Left ventricle myocardium inferior (tissue), 1 donor: ENCODE measurements at places on chromosomes 5 and 9. TPM values are rescaled to one million over a fixed set of nuclear protein-coding genes. Genes with fewer than 3 reads are reported as not detected.

DNA sequence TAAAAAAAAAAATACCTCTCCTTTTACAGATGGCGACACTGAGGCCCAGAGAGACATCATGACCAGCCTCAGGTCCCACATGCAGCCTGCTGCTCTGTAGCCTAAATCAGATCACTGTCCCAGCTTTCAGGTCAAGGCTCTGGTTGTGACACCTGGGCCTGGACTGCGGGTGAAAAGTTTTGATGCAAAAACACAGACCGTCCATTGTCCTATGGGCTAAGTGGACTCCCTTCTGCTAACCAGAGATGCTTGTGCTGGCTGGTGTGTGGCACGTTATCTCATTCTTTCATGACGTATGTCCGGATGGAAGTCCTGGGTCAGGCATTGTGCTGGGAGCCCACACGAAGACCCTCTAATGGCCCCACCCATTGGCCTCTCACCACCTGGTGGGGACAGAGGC lies 7.8 kb downstream of the NEK6 start:
- H3K27ac ChIP-seq: no peak overlapping the region
- no peak overlapping the region for H3K4me3 ChIP-seq
- DNase-seq: no peak
- H3K4me1 ChIP-seq: peaks cover 83% of the 10 kb centered on the region
- H3K36me3 ChIP-seq: no peaks in the 10 kb centered on the region
- H3K27me3 ChIP-seq: no peaks in the 10 kb centered on the region

DNA sequence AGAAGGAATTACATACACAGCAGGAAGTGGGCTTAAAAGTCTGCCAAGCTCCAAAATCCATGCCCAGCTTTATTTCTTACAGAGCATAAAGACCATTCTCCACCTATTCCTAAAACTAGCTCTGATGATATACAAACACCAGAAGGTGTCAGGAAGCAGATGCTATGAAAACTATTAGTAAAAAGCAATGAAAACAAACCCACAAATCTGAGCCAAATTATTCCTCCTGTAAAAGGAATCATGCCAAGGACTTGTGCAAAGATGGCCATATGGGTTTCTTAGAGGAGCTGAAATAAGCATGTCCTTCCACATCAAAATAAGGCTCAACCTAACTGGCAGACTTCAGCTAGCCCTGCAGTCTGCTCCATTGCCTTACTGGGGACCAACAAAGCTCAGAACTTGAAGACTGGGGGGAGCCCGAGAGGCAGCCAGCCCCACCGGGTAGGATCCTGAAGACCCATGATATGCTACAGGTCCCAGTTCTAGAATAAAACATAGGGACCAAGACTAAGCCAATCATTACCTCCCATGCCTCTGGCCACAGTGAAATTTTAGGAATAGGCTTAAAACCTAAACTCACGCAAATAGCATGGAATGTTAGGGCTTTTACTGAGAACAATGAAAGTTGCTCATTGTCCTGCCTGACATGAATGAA lies 42.8 kb upstream of the GABRP start:
- H3K36me3 ChIP-seq: no peaks in the 10 kb centered on the region
- no peak overlapping the region for H3K4me3 ChIP-seq
- no peaks in the 10 kb centered on the region for H3K27me3 ChIP-seq

DNA sequence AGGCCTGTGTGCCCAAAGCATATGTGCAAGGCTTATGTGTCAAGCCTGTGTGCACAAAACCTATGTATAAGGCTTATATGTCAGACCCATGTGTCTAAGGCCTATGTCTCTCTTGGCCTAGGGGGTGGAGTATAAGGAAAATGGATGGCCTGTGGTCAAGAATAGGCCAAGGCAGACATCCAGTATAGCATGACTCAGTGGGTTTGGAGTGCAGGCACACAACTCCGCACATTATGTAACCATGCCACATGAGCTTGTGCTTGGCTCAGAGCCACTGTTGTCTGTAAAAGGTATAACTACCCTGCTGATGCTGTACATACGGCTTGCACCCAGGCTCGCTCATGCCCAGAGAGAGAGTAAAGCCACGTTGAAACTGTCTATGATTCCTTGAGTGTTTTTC lies 626.4 kb upstream of the NUDT12 start:
- DNase-seq: no peak
- no peak overlapping the region for H3K27ac ChIP-seq
- H3K4me3 ChIP-seq: no peak overlapping the region
- H3K36me3 ChIP-seq: no peaks in the 10 kb centered on the region

- H3K27me3 ChIP-seq: peaks cover 28% of the 10 kb centered on the region
- no peak for DNase-seq
- peaks cover 13% of the 10 kb centered on the region for H3K4me1 ChIP-seq
Measured at GRCh38 chr9:129195606-129196005, 17.5 kb upstream of the IER5L start.

SPRY4 gene
- 10.2 TPM for total RNA-seq

DNA sequence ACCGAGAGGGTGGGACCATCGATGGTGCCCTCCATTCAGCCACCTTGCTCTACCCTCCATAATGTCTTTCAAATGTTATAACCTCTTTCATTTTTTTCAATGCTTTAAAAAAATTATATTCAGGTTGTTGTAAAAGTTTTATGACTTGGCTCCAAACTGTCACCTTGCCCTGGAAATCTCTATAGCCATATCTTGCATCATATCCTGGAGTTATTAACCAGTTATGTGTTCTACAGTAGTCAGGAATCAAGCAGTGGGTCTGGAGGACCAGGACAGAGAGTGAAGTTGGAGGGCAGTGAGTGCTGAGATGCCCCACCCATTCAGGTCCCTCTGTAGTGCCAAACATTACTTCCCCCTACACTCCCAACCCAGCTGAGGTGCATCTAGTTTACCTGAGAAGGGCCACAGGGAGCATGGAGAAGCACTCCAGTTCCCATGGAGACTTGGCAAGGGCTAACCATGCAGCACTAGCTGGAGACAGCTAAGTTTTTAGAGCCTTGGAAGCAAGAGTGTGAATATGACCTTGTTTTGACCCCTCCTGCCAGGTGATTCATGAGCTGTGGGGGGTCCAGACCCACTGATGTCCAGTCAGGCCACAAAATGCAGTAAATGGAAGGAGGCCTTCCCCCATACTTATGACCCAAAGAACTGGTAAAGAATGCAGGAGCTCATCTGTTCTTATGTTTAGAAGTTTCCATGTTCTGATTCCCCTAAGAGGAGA lies 5.5 kb downstream of the IFNA8 start:
- H3K4me3 ChIP-seq: no peak overlapping the region
- no peaks in the 10 kb centered on the region for H3K36me3 ChIP-seq
- no peaks in the 10 kb centered on the region for H3K4me1 ChIP-seq
- H3K27ac ChIP-seq: no peak overlapping the region

DNA sequence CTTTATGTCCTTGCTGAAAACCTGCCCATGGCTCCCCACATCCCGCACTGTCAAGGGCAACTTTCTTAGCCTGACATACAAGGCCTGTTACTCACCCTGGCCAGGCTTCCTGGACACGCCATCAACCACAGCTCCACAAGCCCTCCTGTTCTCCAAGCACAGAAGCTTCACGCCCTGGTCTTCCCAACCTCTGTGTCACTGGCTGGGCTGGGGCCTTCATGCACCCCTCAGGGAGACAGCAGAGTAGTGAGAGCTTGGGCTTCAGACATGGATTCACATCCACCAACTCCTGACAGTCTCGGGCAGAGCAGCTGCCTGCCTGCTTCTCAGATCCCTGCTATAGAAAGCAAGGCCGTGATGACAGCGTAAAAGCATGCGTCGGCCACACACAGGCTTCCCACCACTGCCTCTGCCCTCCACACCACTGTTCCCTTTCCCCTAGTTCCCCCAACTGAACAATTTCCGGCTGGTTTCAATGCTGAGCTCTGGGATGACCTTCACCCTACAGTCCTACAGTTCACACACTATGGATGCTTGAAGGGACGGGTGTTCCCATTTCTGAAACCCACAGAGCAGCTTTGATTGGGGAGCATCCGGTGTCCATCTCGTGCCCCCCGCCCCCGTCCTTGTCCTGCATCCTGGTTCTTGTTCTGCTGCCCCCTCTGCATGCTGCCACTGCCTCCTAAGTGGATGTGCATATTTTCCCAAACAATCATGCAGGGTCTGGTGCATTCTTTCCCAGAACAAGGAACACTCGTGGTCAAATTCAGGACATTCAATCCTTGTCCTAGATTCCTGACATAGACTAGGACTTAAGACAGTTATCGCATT lies 33.4 kb upstream of the ADAMTS2 start:
- no peaks in the 10 kb centered on the region for H3K4me1 ChIP-seq
- H3K27ac ChIP-seq: no peak overlapping the region
- H3K4me3 ChIP-seq: no peak overlapping the region
- H3K36me3 ChIP-seq: no peaks in the 10 kb centered on the region
- H3K27me3 ChIP-seq: peaks cover 5% of the 10 kb centered on the region

SLC34A1 gene
- not detected for total RNA-seq

DNA sequence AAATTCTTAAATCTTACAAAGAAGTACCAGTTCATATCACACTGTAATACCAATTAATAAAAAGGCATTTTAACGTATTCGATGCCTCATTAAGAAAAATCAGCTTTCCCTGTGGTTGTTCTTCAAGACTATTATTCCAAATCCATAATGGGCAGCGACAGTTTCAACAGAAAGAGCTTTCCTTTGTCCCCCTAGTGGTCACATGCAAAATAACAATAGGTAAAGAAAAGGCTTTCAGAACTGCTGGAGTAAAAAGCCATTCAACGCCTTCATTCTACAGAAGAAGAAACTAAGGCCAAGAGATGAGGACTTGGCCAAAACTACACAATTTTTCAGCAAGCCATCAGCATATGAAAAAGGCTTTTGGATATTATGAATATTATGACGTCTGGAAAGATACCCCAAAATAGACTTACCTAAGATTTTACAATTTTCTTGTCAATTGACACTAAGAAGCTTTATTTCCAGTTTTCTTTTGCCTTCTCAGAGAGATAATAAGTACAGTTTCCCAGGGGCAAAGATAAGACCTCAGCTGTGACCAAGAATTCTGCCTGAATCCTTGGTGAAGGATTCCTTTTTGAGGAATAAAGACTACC lies 6.7 kb upstream of the CDH6 start:
- no peak overlapping the region for H3K27ac ChIP-seq
- no peak for DNase-seq

DNA sequence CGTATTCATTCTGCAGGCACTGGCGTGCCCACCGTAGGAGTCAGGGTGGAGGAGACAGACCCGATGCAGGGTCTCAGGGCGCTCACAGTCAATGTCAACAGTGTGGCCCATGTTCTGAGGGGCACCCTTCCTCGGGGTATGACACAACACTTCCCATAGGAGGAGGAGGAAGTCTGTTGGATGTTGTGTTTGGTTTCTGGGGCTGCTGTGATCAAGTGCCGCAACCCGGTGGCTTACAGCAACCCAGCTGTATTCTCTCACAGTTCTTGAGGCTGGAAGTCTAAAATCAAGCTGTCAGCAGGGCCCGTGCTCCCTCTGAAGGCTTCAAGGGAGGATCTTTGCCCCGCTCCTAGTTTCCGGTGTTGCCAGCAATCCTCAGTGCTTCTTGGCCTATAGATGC lies 5.6 kb upstream of the HNRNPAB start:
- peaks cover 12% of the 10 kb centered on the region for H3K27me3 ChIP-seq
- H3K4me3 ChIP-seq: no peak overlapping the region
- DNase-seq: no peak
- no peak overlapping the region for H3K27ac ChIP-seq
- no peaks in the 10 kb centered on the region for H3K36me3 ChIP-seq

GRCh38 chr5:2755076-2755680 lies 3.7 kb upstream of the IRX2 start:
- no peaks in the 10 kb centered on the region for H3K36me3 ChIP-seq
- no peak overlapping the region for H3K27ac ChIP-seq
- DNase-seq: no peak
- peaks cover 98% of the 10 kb centered on the region for H3K27me3 ChIP-seq

GRCh38 chr5:178284996-178285395 lies 52.4 kb upstream of the PHYKPL start:
- H3K36me3 ChIP-seq: no peaks in the 10 kb centered on the region
- H3K27ac ChIP-seq: peak overlapping the region; percentile 74
- DNase-seq: no peak

DNA sequence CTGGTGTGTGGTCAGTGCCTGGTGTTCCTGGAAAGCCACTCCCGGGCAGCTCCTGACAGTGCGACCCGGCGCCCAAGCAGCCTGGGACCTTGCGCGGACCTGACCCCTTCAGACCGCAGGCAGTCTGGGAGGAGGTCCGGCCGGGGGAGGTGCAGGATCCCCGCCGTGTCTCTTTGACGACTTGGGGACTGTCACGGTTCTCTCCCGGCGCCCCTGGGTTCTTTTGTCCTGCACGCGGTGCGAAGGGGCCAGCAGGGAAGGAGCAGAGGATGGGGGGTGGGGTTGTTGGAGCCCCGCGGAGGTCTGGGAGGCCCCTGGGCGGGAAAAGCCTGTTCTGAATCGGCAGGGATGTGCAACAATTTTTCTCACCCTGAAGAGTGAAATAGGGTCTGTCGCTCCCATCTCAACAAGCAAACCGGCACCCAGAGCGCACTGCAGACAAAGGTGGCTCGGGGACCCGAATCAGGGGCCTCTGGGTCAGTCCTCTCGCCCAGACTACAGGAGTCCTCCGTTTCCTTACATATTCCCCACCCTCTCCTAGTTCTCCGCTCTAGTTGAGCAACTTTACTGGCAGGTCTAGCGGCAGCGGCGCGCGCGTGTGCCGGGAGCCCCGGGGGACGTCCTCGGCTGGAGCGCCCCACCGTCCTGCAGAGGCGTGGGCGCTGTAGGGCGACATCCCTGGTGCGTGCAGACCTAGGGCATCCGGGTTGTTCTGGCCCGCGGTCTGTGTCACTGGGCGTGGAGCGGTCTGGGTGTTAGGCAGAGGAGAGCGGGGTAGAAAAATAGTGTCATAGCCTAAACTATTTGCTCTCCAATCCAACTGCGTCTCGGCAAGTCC lies 1.2 kb downstream of the VCAN start:
- peak; percentile 50 for DNase-seq
- peak overlapping the region; percentile 76 for H3K27ac ChIP-seq
- no peaks in the 10 kb centered on the region for H3K36me3 ChIP-seq
- peaks cover 98% of the 10 kb centered on the region for H3K27me3 ChIP-seq
- peak overlapping the region; percentile 67 for H3K4me3 ChIP-seq

DNA sequence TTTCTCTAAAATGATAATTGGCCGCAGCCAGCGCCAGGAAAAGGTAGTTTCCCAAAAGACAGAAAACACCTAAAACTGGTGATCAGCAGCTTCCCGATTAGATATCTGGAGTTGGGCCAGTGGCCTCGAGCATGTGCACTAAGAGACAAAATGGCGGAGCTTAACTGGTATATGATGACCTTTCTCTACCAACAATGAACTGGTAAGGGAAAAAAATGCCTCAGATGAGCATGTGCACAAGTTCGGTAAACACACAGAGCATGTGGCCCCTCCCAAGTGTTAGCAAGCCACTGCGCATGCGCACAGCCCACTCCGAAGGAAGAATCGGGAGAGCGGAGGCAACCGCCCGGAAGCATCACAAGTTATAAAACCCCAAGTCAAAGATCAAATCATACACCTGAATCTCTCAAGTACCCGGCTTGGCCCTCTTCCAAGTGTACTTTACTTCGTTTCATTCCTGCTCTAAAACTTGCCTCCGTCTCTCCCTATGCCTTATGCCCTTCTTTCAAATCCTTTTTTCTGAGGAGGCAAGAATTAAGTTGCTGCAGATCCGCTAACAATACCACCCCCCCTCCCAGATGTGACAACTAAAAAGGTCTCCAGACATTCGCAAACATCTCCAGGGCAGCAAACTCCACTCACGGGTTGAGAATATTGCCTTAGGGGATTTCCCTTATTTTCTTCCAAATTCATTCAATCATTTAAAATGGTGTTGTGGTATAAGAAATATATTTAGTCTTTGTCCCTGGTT lies 15.0 kb upstream of the PTBP3 start:
- H3K27ac ChIP-seq: peak overlapping the region; percentile 33
- peak; percentile 80 for DNase-seq
- no peaks in the 10 kb centered on the region for H3K36me3 ChIP-seq
- peaks cover 12% of the 10 kb centered on the region for H3K4me1 ChIP-seq
